ENCODE measurements at places on chromosomes 2 and 18.

DNA sequence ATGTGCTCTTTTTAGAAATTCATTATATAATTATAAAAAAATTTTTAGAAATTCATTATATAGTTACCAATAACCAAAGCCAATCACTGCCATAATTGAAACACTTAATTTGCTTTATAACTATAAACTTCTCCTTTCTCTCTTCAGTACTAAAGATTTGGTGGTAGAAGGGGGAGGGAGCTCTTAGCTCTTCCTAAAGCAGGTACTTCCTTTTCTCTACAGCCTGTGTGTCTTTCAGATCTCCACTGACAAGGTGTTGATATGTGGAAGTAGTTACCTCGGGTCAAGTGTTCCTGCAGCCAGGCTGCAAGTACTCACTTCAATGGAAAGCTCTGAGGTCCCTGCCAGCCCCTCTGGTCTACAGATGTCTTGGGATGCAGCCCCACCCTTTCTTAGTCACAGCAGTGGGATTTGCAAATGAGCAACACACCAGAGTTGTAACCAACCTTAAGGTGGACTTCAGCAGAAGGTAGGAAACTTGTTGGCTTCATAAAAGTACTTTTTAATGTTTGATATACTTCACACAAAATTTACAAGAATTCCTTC is 690.0 kb downstream of the ARHGAP15 start:
- no peak for DNase-seq

DNA sequence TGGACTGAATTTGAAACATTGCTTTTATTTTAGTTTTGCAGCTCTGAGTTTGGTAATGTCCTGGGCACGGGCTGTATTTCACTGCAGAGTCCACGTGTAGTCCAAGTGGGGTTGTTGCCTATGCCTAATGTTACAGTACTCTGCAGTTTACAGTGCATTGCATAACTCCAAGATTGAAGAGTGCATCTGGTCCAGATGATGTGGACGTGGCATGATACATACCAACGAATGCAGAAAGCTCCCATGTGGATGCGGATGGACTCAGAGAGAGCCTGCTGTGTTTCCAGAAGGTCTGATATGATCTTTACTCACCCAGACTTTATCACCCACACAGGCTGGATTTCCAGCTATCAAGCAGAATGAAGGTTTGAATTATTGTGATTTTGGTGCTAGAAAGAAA is 44.4 kb upstream of the CCDC68 start:
- no peak for DNase-seq

- no peak for DNase-seq
Measured at GRCh38 chr2:8502316-8502715, 179.5 kb upstream of the ID2 start.

GRCh38 chr2:207200136-207200535 is 34.4 kb upstream of the KLF7 start:
- DNase-seq = no peak

- DNase-seq = no peak
Measured at GRCh38 chr18:37509600-37509999, 56.0 kb downstream of the CELF4 start.

DNA sequence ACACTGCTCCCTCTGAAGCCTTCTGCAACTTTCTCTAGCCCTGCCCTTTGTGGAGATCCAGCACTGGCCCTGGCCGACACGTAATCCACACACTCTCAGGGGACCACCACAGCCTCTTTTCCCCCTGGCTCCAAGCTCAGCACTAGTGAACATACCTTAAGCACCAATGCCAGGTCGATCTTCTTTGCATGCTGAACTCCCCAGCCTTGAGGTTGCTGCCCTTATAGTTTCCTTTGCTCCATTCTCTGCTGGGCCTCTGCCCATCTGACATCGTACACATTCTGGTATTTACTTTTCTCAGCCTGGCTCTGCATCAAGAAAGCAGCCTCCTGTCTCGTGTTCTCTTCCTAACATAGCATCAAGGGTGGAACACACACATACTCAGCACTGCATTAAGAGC is 361.5 kb downstream of the LPIN1 start:
- DNase-seq = no peak

- no peak for DNase-seq
Measured at GRCh38 chr2:62596061-62596921, 90.3 kb upstream of the TMEM17 start.

DNA sequence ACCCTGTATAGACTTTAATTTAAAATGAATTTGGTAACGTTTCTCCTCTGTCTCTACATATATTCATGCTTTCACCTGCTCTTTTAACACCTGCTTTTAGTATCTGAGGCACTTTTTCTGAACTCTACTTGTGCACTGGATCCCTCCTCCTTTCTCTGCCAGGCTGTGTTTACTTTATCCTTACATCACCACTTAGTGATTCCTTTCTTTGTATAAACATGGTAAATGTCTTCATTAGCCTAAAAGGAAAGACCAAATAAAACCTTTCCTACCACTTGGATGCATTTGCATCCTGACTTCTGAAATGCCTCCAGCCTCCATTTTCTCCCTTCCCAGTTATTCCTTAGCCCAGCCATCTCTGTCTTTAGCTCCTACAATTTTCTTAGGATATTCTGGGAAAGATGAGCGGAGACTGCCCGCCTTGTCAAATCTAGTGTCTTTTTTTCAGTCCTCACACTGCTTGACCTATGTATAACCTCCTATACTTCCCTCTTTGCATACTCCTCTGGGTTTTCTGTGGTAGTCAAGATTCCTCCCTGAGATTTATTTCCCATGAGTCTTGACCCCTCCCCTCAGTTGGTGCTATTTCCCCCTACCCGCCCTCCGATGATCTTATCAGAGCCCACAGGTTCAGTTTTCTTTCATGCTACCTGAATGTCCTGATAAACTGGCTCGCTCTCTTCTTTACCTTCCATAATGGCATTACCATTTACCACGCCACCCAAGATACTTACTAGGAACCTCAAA is 44.8 kb downstream of the REL start:
- DNase-seq = no peak

DNA sequence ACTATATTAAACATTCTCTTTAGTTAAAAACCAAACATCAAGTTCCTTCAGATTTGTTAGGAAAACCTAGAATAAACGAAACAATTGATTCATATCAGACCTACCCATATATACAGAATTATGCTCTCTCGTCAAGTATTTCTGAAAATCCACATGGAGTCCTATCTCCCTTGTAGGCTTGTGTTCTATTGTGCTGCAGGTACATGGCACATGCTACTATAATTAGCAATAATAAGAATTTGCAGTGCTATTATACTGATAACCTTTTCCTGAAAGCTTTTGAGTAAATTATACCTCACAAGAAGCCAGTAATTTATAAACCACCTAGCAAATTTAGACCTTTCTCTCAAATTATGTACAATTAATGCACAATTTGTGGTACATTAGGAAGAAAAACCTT is 158.6 kb upstream of the STK17B start:
- no peak for DNase-seq

GRCh38 chr2:1268034-1268433 is 145.2 kb upstream of the TPO start:
- no peak for DNase-seq

- no peak for DNase-seq
Measured at GRCh38 chr2:52416340-52416739, 1351.3 kb upstream of the CHAC2 start.

DNA sequence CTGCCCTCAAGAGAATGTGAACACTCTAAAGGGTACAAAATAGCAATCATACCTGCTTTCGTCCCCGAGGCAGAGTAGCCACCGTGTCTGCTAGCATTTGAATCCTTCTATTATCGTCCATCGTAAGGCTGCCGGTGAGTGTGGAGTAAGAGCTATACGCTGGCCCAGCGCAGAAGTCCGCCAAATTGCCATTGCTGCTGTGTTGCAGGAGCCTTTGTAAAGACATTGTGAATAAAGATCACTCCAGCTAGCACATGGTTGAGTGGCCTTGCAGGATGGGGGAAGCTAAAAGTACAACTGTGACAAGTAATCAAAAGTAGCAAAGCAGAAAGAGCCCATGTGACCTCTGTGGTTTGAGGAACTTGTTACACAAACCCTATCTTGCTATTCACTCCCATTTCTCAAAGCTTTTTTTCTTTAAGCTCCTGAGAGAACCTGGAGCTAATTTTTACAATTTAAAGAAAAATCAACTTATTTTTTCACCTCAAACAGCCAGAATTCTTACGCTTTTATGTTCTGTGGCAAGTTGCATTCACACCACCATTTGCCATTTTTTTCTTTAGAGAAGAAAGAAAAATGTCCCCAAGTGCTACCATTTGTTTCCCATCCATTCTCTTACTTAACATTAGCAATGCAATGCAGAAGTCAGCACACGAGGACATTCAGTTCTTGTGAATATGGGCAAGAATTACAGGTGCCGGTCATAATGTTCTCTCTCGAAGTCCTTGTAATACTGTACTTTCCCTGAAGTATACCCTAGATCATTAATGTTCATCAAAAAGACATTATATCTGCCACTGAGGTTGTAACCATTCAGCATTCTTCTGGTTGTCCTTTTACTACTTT is at the start of gene CYTIP:
CYTIP (minus strand) TSS at position 295 of the 846 bp plus-strand sequence; CDS start at position 226, 69 bp downstream.
- DNase-seq = peak; percentile 86

DNA sequence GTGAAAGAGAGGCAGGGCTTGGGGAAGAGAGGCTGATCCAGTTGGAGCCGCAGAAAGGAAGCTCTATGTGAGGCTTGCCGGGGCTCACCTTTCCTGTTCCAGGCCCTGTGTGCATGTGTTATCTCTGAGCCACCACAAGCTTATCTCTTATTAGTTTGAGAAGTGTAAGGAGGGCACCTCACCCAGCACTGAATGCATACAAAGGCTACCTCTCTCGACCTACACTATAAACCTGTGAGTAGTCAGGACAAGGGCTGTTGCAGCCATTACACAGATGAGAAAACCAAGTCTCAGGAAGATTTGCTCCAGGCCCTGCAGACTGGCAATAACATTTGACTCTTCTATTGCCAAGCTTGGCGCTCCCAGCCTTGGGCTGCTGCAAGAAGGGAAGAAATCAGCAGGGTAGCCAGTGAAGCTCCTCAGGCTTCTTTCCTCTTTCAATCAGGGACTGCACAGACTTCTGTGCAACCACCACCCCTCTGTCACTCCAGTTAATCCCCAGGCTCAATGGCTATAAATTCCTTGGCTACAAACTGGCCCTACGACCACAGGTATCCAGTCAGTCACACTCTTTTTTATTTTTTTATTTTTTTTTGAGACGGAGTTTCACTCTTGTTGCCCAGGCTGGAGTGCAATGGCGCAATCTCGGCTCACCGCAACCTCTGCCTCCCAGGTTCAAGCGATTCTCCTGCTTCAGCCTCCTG is 73.8 kb downstream of the CLHC1 start:
- no peak for DNase-seq

- no peak for DNase-seq
Measured at GRCh38 chr2:108632332-108633160, 86.7 kb upstream of the RANBP2 start.

DNA sequence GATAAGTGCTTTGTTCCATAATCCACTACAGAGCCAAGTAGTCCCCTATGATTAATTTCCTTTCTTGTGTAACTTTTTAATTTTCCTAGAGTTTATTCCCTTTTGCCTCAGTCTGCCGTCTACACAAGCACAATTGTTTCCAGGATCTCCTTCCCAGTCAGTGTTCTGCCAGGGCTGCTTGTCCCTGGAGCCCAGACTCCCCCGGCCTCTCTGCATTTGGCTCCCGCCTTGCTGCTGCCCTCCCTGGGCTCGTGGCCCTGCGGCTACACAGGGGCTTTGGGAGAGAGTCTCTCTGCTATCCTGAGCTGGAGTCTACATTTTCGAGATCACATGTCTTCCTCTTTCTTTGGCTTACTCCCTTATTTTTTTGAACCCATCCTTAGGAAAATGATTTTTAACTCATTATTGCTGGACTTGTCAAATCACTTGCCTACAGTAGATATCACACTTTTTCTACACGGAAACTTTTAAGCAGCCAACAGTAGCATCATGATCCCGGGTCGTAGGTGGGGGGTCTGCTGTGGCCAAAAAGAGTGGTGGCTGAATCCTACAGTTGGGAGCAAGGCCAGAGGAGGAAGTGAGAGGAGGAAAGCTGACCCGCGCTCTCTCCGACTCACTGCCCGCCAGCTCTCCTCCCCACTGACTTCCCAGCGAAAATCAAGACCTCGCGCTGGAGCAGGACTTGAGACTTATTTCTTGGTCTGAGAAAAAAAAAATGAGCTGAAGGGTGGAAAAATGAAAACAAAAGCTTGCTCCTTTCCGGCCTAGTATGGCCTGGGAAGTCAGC is 9.4 kb downstream of the FBLN7 start:
- DNase-seq = no peak

- no peak for DNase-seq
Measured at GRCh38 chr2:220424561-220424960, 797.1 kb downstream of the SLC4A3 start.

DNA sequence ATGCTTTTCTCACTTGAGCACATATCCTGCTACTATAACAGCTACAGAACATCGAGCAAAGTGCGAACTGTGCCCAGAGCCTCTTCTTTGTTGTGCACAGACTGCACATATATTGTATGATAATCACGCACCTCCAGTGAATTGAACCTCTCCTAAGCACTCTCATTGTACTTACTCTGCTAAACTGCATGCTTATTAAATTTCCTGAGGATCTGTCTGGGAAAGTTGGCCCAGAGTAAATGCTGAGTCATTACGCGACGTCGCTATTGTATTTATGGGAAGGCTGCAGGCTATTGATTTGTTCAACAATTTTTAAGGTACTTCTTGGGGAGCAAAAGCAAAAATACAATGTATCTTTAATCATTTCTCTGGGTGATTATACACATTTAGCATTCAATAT is 399.6 kb upstream of the DSEL start:
- no peak for DNase-seq

DNA sequence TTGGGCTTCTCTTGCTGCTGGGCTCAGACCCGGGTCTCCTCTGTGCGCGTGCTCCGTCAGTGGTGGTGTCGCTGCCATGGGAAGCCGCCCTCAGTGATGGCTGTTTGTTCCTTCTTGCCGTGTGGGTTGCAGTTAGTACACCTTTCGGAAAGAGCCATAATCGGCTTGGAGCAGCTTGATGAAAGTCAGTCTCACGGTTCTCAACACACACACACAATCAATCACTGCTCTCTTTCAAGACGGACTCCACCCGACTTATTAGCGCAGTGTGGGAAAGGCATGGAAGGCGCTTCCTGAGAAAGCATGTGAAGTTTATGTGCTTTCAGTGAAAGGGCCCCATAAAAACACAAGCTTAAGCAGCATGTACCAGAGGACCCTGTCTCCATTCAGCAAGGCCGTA is 64.1 kb downstream of the SOX11 start:
- no peak for DNase-seq

GRCh38 chr2:108355906-108356734 is 21.6 kb upstream of the SULT1C4 start:
- DNase-seq = no peak
